ENCODE measurements at places on chromosomes 5 and 9. TPM values are rescaled to one million over a fixed set of nuclear protein-coding genes. Genes with fewer than 3 reads are reported as not detected.

The LCN1 gene
- not detected for total RNA-seq

The TAL2 gene
- total RNA-seq, result not detected

DNA sequence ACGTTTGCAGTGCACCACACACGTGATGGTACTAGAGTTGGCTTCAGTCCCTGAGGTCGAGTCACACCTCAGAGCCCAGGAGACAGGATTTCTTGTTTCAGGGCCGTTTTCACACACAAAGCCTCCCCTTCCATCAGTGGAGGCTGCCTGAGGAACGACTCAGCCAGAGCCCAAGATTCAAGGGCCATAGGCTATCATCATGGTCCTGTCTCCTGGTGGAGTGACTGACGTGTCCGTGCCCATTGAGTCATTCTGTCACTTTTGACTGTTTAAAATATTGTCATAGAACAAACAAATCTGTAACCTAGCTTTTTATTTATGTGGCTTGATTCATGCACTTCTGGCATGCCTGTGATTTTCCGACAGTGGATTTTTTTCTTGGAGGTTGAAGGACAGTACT lies 28.3 kb downstream of the CAMK2A start:
- DNase-seq, result no peak

The GZMA gene
- 0.32 TPM for total RNA-seq

The KIF20A gene
- 0.61 TPM for total RNA-seq

- DNase-seq, result no peak
Measured at GRCh38 chr9:135036861-135037465, 50.5 kb upstream of the OLFM1 start.

The RMRP gene
- total RNA-seq, result 11,359 TPM

DNA sequence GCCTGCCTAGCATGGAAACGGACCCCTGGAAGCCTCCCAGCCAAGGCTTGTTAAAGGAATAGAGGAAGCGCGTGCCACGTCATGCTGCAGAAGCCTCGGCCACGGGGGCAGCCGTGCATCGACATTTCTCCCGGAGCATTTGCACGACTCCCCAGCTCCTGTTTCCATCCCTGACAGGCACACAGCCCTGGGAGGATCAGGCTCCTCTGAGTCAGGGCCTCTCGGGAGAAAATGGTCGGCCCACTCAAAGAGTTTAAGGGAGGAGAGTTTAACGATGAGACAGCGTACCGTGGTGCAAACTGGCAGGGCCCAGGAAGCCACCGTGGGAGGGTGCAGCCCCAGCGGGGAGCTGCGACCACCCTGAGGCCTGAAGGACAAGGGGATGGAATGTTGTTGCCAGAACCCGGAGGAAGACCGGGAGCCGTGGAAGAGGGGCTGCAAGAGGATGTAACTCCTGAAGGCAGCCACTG lies 213.6 kb downstream of the PAX5 start:
- no peak for DNase-seq

The GFI1B gene
- 0.12 TPM for total RNA-seq

- no peak for DNase-seq
Measured at GRCh38 chr5:149780043-149780737, 50.1 kb downstream of the PPARGC1B start.

- DNase-seq, result no peak
Measured at GRCh38 chr9:116124472-116125040, 29.0 kb upstream of the PAPPA start.

GRCh38 chr5:27900761-27901160 lies 862.4 kb upstream of the CDH9 start:
- DNase-seq, result no peak

GRCh38 chr5:99116526-99116925 lies 187.7 kb upstream of the CHD1 start:
- DNase-seq, result no peak

DNA sequence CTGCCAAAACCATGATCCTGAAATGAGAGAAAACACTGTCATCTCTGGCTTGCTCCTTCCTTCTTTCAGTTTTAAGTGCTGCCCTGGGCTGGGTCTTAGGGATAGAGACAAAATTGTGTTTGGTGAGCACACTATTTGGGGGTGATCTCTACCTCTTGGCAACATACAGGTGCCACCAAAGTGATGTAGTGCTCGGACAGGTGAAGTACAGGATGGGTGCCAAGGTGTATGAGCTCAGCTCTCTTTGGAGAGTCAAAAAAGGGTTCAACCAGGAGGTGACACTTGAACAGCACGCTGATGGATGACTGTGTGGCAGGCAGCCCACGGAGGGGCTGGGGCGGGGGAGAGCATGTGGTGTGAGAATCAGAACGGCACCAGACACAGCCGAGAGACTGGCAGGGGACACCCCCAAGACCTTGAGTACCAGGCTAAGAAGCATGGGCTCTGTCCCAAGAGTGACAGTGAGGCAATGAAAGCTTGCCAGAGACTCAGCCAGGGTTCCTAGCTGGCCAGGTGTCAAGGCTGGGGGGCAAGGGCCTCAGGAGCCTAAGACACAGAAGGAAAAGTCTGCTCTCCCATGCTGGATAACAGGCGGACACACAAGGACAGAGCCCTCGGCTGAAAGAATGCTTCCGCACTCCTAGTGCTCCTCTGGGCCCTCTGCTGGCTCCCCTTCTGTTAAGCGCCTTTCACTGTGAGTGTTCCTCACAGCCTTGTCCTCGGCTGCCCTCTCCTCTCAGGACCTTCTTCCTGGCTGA lies 2.5 kb downstream of the NHP2 start:
- DNase-seq, result no peak
